ENCODE measurements at places on chromosomes 3 and 15.
A peak's percentile ranks its signal among the peaks of the same experiment; 100 is the strongest.

DNA sequence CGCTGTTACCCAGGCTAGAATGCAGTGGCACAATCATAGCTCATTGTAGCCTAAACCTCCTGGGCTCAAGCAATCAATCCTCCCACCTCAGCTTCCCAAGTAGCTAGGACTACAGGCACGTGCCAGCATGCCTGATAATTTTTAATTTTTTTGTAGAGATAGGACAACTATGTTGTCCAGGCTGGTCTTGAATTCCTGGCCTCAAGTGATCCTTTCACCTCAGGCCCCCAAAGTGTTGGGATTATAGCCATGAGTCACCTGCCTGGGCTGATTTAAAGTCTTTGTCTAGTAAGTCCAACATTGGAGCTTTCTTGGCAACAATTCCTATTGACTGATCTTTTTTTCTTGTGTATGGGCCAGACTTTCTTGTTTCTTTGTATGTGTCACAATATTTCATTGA lies 28.1 kb downstream of the SPINK8 start:
- no peak for DNase-seq

GRCh38 chr15:60672400-60672799 lies 193.5 kb upstream of the ICE2 start:
- DNase-seq, result no peak

- peak; percentile 82 for DNase-seq
Measured at GRCh38 chr3:45224824-45225464, 1.1 kb downstream of the TMEM158 start.

- no peak for DNase-seq
Measured at GRCh38 chr3:183151821-183152351, 10.6 kb downstream of the LAMP3 start.

DNA sequence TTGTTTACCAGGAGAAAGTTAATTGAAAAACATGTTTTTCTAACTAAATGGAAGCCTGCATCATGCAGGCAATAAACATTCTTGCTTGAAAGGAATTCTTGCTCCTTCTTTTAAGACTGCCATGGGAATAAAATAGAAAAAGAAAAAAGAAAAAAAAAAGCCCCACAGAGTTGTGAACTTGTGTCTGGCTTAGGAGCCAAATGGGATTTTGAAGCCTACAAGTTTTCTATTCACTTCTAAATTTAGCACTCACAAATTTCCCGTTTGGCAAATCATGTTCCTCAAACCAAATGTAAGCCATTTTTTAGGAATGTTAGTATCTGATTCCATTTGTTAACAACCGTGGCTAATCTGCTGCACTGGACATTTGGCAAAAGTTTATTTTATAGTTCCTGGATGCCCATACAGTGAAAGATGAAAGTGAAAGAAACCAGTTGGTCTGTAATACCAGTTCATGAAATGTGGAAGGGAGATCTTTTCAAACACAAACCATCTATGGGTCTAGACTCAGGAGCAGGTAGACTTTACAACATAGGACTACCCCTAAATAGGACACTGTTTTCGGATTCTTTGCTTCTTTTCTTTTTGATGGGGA lies 133.8 kb upstream of the GMNC start:
- DNase-seq, result no peak

DNA sequence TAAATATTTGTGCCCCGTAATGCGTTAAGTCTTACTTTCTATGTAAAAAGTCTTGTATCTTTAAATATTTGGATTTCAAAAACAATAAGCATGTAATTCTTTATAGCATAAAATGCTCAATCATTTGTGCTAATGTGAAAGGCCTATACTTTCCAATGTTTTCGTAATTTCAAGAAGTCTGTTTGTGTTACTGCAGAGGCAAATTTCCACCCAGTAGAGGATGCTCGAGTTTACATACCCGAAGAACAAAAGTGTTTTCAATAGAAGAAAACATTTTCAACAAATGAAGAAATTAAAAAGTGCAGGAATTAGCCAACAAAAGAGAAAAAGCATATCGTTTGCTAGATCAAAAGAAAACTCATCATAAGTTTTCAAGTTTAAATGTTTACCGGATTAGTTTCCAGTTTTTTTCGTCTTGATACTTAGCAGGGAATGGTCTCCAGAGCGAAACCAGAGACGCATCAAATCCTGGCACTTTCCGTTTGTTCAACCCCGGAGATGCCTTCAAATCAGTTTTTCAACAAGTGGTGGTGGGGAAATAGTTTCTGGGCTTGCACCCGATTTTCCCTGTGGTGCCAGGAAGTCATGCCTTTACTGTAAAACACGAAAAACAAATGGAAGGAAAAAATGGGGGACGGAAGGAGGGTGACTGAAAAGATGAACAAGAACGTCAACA lies 1.0 kb downstream of the CGGBP1 start:
- no peak for DNase-seq

DNA sequence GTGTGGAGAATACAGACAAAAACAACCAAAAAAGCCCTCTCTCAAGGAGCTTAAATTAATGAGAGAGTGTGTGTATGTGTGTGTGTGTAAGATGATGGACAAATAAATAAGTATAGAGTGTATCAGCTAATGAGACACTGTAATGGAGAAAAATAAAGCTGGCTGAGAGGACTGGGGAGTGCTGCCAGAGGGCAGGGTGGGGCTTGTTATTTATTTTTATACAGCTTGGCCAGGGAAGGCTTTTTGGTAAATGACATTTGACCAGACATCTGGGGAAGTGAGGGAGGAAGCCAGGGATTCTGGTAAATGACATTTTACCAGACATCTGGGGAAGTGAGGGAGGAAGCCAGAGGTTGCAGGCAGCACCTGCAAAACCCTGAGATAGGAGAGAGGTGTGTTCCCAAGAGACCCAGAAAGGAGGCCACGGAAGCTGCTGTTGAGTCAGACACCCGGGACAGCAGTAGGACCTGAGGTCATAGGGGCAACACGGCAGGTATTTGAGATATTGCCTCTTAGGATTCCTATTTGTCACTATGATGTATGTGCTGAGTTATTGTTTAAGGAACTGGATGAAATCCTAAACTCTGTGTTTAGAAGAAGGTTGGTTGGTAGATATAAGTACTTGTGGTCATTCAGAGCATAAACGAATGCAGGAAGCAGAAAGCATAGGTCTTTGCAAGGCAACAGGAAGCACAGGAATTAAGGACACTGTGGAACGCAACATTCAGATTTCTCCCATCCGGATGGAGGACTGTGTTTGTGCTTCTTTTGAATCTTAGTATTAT lies 2.7 kb downstream of the SV2B start:
- no peak for DNase-seq

DNA sequence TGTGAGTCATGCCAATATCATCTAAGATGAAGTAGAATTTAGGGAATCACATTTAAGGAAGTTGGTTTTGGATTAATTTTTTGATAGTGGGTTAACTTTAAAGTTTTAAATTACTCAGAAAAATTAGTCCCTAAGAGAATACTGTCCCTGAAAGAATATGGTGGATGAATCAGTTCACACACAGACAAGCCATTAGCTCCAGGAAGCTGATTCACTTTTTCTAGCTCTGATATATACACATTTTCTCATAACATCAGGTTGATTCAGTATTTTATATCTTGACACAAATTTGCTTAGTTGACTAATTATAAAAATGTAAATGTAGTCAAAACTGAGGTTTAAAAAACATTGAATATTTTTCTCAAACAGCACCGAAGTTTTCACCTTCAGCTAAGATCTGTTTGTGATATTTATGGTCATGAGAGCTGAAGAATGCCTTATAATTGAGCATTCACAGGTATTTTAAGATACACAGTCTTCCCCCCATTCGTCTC lies 55.1 kb downstream of the MYH15 start:
- DNase-seq, result peak; percentile 42

GRCh38 chr15:62771234-62771633 lies 271.3 kb upstream of the TPM1 start:
- DNase-seq, result no peak

GRCh38 chr3:99929745-99930139 lies 112.1 kb downstream of the CMSS1 start:
- no peak for DNase-seq
